ENCODE measurements at places on chromosomes 2 and 18.

GRCh38 chr2:41123341-41123740 lies 671.5 kb upstream of the SLC8A1 start:
- no peak for DNase-seq

DNA sequence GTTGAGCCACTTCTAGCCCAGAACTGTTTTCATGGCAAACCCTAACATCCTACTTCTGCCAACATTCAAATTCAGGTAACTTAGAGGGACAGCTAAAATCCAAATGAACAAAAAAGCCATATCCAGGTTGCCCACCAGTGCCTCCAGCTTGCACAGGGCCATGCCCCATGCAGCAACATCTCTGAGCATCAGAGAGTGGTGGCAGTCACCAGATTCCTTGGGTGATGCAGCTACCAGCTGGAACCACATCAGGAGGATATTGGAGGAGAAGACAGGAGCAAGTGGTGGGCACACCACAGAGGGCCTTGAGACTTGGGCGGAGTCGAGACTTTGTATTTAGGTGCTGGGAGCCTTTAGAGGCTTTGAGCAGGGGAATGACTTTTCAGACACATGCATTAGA lies 50.5 kb downstream of the SDC1 start:
- no peak for DNase-seq

DNA sequence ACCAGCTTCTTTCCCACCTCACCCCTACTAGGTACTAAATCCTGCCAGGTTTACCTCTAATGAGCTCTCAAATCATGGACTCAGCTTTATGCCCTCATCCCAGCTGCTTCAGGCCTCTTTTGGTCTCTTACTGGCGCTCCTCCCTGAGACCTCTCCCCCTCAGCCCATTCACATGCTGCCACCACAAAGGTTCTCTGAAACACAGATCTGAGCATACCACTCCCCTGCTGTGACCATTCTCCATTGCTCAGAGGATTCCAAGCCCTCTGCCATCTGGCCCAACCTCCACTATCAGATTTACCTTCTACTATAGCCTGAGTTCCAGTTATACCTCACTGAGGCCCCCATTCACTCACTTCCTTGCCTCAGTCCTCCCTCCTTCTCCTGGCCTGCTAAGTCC lies 174.8 kb downstream of the ANKRD44 start:
- DNase-seq = no peak

DNA sequence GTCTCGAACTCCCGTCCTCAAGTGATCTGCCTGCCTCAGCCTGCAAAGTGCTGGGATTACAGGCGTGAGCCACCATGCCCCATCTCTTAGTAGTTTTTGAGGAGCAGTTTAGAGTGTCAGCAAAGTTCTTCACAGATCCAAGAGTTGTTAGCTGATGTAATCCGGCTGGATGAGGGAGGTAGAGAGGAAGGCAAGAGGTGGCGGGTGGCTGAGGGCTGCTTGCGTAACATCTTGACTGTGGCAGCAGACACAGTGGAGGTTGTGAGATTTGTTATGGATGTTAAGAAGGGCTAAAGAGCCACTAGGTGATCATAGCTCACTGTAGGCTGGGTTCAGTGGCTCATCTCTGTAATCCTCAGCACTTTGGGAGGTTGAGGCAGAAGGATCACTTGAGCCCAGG lies 19.5 kb upstream of the FAM136A start:
- DNase-seq = no peak

GRCh38 chr2:41142478-41142877 lies 690.6 kb upstream of the SLC8A1 start:
- DNase-seq = no peak

- no peak for DNase-seq
These were observed 46.9 kb downstream of the PSMD14 start for GRCh38 chr2:161355106-161355505.

- no peak for DNase-seq
These were observed 148.1 kb downstream of the BCL11A start for GRCh38 chr2:60405271-60405919.

DNA sequence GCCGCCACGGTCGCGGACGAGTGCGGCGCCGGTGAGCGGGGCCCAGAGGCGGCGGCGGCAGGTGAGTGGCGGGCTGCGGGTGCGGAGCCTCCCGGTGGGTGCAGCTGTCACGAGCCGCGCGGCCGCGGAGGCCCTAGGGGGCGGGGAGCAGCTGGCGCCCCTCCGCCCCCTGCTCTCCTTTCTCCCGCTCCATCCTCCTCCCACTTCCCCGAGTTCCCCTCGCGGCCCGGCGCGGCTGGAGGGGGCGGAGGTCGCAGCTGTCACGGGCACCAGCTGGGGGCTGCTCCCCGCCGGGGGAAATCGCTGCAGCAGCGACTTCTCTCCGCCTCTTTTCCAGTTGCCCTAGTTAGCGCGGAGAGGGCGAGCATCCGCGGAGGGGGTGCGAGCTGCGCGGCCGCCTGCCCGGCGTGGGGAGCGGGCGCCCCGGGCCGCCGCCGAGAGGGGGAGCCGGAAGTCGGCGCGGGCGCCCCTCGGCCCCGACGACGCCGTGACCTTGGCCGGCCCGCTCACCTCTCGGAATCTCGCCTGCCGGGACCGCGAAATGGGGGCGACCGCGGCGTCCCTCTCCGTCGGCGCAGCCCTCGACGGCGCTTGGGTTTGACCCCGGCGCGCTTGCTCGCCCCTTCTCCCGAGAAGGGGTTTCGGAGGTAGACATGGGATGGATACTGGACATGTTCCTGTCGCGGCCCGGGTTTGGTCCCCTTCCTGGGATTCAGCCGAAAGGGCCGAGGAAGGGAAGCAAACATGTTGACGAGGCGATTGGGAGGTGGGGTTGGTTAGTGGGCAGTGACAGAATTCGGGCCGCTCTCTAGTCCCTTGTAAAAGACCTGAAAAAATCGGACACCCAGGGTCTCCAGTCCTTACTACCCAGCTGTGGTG lies 727 bp downstream of the NCOA1 start:
- no peak for DNase-seq

DNA sequence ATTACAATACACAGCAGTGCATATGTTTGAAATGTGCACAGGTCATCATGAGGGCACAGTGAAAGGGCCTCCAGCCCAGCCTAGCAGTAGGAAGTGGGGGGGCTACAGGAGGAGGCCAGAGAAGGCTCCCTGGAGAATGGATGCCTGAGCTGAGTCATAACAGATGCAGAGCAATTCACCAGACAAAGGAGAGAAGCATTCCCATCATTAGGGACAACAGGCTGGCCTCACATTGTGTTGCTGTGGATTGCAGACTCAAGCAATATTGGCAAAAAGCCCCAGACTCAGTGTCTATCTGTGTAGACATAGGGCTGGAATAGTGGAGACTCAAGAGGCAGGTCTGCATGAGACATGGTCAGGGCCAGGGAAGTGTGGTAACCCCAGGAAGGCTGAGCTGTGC lies 329.9 kb downstream of the DLGAP1 start:
- DNase-seq = no peak

DNA sequence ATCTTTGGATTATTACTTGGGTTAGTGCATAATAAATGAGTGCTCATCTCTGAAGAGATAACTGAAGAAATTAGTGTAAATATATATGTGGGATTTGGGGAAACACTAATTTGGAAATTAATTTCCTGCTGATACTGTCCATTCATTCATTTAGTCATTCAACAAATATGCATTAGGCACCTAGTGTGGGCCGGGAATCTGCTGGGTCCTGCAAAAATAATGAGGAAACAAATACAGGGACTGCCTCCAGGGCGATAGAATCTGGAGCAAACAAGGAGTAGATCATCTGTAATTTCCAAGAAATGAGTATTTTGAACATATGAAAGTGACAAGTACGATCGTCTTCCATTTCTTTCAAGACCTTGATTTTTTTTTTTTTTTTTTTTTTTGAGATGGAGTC lies 203.7 kb upstream of the LYPD1 start:
- DNase-seq = no peak

DNA sequence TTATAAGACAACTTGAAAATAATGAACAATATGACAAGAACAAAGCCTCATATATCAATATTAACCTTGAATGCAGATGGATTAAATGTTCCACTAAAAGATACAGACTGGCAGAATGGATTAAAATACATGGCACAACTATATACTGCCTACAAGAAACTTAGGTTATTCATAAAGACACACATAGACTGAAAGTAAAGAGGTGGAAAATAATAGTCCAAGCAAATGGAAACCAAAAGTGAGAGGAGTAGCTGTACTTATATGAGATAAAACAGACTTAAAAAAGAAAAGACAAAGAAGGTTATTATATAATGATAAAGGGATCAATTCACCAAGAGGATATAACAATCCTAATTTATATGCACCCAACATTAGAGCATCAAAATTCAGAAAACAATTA lies 18.2 kb downstream of the LMAN1 start:
- no peak for DNase-seq

DNA sequence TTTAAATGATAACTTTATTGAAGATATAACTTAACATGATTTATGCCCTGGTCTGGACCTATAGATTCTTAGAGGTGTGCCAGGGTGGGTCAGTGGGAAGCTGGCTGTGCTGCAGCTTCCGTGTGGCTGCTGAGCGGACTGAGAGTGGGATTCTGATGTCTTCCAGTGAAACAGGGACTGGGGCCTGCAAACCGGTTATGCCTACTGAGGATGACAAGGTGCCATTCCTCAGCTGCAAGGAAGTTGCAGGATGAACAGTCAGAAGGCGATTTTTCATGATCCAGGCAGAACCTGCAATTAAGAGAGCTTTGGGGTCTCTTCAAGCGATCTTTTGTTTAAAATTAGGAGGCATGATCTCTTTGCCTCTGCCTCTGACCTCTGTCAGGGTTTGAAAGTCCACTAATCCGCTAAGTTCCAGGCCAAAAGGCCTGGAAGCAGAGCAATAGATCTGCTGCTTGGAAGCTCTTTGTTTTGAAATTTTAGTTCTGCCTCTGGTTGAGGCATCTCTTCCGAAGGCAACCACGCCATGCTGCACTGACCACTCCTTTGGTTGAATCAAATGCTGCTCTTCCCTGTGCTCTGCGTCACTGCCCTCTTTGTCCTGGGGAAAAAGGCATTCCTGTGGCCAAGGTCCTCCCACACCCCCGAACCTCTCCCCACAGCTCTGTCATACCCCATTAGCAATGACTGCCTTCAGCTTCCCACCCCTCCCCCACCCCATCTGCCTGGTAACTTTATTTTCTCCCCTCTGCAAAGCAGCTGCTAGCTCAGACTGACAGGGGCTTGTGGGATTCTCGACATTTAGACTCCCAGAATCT lies 2.0 kb downstream of the TMEM169 start:
- no peak for DNase-seq

- no peak for DNase-seq
These were observed 25.4 kb upstream of the PID1 start for GRCh38 chr2:229296536-229296935.

DNA sequence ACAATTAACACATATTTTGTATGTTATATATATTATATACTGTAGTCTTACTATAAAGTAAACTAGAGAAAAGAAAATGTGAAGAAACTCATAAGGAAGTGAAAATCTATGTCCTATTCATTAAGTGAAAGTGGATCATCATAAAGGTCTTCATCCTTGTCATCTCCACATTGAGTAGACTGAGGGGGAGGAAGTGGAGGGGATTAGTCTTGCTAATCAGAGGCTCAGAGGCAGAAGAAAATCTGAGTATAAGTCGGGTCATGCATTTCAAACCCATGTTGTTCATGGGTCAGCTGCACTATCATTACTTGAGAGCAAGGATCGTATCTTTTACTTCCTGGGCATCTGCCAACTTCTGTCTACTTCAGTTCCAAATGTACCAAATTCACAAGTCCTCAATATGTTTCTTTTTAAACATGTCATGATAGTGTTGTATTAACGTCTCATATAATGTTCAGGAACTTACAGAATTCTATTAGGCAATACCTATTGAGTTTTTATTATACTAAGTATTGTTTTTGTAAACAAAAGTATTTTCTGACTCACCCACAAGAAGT lies 208.9 kb upstream of the BOD1L2 start:
- no peak for DNase-seq

GRCh38 chr2:73255907-73256617 lies 22.0 kb downstream of the CCT7 start:
- no peak for DNase-seq

GRCh38 chr18:59733421-59733820 lies 36.2 kb upstream of the CCBE1 start:
- no peak for DNase-seq

DNA sequence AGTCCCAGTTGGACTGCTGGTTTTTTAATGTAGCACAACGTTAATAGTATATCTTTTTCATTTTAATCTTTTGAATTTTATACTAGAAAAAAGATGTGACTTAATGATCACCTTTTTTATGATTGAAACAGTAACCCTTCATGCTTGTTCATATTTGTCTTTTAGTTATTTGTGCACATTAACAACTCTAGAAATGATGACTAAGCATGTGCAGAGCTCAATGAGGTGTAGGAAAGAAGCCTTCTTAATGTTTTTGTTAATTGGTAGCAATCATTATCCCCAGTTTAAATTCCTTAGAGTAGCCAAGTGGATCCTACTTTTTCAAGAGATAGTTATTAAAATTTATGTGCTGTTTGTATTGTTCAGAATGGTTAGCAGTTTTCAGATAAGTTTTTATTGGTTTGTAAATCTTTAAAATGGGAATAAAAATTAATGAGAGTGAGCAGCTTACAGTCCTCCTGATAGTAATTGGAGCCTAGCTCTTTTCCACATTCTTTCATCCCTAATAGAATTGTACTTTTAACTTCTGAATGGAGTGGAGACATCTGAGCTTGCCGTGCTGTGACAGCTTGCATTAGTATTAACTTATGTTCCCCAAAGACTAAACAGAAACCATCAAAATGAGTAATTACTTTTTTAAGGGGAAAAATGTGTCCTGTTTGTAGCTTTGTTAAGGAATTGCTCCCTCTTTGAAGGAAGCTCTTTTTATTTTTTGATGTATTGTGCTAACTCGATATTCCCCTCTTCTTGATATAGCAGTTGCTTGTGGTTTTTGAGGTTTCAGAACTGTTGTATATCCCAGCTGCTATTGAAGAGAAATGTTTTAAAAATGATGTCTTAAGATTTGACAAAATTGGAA lies 17.3 kb downstream of the PIK3C3 start:
- no peak for DNase-seq

Measured in NCI-H2081 treated with DMSO at 0.1 percent for 48 hours (cell line).